ENCODE measurements at places on chromosomes 5 and 9.

- no peak for DNase-seq
These were observed 11.4 kb upstream of the DAB2IP start for GRCh38 chr9:121640076-121640475.

DNA sequence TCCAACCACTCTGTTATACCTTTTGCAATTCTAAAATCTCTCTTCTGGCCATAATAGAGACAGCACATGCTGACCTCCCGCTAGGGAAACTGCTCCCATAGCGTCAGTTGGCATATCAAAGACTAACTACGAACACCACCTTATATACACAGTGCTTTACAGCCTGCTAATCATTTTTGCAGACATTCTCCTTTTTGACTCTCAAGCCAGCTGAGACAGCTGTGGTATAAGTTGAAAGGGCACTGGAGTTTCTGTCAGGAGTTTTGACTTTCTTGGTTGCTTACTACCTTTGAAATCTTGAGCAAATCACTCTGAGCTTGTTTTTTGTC is 160.2 kb upstream of the TBCA start:
- no peak for DNase-seq

DNA sequence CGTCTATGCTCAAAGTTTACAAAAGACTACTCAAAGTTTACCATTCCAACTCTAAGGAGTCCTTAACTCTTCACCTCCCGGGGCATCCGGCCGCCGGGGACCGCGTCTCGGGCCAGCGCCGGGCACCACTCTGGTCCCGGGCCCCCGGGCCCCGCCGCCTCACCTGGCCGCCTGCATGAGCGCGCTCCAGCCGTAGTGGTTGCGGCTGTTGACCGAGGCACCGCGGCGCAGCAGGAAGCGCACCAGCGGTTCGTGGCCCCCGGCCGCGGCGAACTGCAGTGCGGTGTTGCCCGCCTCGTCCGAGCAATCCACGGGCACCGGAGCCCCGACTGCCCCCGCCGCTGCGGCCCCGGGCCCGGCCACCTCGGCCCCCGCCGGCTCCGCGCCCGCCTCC is 388 bp downstream of the ANKS6 start:
- DNase-seq = no peak

- DNase-seq = no peak
These were observed 11.5 kb upstream of the SSBP2 start for GRCh38 chr5:81762401-81762800.

- no peak for DNase-seq
These were observed 192.2 kb upstream of the C9orf72 start for GRCh38 chr9:27765266-27766072.

DNA sequence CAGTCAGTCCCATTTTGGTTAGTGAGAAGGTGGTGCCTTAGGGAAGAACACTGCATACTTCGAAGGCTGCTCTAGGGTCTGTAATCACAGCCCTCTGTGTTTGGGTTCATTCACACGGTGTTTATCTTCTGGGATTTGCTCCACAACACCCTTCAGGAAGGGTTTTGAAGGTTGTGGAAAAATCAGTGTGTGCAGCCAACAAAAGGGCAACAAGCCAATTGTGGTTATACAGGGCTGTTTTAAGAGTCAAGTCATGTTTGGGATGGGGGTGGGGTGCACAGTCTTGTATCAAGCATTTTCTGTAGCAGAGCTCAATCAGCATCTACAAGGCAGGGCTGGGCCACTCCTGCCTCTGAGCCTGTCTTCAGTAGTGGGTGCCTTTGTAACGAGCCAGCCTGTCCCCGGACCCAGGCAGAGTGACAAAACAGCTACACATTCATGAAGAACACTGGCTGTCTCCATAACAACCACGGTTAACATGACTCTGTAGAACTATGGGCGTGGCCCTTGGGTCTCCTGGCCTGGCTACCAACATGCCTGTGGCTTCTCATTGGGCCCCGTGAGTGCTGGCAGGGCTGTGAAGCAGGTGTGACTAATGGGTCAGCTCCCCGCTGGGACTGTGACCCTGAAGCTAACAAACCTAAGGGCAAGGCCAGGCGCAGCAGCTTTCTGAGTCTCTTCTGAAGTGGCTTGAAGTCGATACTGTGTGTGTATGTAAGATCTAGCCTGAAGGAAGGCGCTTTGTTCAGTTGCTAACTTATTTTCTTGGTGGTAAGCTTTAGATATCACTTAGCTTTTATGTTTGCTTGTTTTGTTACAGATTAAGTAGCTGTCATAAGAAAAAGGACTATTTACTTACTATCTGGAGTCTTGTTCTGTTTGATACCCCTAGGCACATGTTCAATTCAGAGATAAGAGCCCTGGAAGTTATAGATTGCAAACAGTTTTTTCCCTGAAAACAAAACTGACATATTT is 27.9 kb upstream of the GOLM1 start:
- no peak for DNase-seq
